ENCODE measurements at places on chromosomes 2 and 18.

- no peak for DNase-seq
Measured at GRCh38 chr2:101729521-101730190, 32.1 kb downstream of the MAP4K4 start.

- no peak for DNase-seq
Measured at GRCh38 chr18:2905854-2906703, 59.3 kb downstream of the EMILIN2 start.

- no peak for DNase-seq
Measured at GRCh38 chr18:32730620-32731091, 42.2 kb downstream of the KLHL14 start.

DNA sequence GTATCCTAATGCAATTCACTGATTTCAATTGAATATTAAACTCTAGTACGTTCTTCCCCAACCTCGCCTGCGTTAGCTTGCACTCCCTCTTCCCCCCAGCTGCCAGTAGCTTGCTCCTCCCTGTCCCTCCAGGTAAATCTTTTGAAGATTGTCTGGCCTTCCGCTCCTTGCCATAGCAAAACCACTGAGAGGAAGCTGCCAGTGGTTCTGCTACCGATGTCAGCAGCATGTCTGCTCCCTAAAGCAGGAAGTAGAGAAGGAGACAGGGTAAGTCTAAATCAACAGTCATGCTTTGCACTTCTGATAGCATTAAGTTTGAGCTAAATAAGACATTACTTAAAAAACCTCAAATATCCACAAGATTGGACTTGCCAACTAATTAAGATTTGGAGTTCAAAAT lies 89.1 kb downstream of the SCN2A start:
- DNase-seq = no peak

DNA sequence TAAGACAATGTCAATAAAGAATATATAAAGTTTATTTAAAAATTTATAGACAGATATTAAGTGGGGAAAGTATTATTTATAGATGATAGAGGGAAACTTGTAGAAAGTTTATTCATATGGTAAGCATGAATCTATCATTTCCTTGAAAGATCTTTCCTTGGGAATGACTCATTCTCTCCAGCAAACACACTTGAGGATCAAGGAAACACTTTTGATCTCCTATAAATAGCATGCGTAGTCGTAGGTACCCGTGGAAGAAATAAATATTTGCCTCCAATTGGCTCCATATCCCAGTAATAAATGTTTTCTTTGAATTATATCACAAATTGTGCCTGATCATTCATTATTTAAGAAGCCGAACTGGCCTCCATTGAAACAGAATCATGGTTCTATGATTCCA lies 483.4 kb downstream of the RNF144A start:
- no peak for DNase-seq

DNA sequence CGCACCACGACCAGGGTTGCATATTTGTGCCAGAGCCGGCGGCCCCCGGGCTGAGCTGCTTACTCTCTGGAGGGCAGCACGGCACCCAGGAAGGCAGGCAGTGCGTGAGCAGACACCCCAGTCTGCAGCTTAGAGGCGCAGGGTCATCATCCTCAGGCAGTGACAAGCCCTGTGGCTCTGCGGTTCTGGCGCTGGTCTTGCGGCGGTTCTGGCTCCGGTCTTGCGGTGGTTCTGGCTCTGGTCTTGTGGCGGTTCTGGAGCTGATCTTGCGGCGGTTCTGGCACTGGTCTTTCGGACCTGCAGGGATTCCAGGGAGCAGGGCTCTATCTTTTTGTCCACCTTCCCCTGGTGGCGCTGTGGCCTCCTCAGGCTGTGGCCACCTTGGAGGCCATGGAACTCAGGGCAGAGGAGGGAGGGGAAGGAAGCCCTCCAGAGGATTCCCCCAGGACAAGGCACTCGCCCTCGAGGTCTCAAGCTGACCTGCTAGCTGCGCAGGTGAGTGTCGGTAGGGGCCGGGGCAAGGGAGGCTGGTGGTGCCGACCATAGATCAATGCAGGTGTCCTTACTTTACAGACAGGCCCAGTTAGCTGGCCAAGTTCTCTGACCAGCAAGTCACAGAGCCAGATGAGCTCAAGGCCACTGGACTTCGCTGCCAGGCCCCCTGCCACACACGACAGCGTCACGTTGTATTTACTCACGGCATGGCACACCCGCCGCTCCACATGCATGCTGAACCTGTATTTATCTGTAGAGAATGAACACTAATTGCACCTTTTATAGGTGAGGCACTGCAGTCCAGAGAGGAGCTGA lies 14.9 kb downstream of the ESPNL start:
- no peak for DNase-seq

DNA sequence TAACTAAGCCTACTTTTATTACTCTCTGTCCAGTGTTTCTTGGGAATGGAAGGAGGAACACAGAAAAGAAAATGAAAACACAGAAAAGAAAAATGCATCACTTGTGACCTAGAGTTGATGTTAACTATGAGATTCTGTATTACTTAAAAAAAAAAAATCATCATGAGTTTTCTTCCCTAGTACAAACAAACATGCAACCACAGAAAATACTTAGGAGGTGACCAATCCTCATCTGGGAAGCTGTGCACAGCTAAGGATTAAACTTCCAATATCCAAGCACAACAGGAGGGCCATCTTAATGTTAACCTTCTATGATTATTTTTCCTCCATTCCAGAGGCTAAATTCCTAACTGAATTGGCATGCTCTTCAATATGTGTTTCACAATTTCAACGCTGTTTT lies 1140.4 kb downstream of the LRP1B start:
- DNase-seq = no peak

DNA sequence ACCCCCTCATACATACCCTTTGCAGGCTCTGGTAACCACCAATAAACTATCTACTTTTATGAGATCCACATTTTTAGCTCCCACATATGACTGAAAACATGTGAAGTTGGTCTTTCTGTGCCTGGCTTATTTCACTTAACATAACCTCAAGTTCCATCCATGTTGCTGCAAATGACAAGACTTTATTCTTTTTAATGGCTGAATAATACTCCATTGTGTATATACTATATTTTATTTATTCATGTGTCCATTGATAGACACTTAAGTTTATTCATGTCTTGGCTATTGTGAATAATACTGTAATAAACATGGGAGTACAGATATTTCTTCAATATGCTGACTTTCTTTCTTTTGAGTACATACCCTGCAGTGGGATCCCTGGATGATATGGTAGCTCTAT lies 45.9 kb downstream of the SCN7A start:
- no peak for DNase-seq

- no peak for DNase-seq
Measured at GRCh38 chr2:177279847-177280246, 15.3 kb upstream of the NFE2L2 start.

DNA sequence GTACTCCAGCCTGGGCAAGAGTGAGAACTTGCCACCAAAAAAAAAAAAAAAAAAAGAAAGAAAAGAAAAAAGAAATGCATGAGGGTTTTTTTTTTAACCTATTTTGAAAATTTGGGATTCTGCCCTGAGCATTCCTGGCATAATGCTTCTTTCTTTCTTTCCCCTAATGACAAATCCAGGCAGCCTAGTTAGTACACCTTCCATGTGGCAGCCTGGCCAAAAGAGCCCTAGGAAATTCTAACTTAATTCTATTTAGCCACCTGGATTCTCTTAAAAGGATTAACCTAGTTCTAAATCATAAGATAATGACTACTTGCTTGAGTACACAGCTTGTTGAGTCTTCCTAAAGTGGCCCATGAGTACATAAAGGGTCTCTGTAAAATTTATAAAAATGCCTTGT lies 160.1 kb downstream of the THADA start:
- no peak for DNase-seq

DNA sequence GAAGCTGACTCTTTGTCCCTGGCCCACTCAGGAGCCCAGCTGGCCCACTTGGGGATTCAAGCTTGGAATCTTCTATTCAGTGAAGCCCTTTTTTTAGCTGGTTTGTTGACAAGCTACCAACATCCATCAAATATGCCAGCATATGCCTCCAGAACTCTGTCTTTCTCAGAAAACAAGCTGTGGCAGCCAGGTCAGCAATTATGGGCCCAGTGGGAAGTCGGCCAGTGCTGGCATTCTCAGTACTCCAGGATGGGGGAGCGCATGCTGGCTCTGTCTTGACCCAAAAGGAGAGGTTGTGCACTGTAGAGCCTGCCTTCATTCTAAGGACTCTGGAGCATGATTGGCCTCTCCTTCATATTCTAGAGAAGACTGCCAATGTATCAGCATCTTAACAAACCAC lies 401.5 kb downstream of the CNTNAP5 start:
- no peak for DNase-seq

DNA sequence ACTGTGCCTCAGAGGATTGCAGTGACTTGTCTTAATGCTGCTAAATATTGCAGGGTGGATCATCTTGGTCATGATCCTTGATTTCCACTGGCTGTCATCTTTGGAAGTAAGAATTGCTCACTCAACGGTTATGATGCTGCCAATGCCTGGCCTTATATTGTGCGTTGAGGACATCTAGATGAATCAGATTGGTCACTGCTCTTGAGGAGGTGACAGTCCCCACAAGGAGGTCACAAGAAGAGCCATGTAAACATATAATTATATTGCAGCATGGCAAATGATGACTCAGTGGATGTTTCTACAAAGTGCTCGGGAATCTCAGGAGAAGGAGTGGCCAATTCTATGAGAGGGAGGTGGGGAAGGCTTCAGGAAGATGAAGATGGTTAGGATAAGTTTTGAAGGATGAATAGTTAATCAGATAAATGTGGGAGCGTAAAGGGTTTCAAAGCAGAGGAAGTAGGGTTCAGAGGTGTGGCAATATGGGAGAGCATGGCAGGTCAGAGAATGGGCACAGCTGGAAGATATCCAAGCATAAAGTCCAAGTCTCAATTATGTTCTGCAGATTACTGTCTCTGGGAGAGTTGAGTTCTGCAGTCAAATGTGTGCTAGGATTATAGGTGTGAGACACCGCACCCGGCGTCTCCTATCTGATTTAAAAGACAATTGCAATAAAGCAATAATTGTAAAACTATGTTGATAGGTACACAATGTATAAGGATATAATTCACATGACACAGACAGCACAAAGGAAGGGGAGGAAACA lies 21.3 kb upstream of the TMEM131 start:
- no peak for DNase-seq

DNA sequence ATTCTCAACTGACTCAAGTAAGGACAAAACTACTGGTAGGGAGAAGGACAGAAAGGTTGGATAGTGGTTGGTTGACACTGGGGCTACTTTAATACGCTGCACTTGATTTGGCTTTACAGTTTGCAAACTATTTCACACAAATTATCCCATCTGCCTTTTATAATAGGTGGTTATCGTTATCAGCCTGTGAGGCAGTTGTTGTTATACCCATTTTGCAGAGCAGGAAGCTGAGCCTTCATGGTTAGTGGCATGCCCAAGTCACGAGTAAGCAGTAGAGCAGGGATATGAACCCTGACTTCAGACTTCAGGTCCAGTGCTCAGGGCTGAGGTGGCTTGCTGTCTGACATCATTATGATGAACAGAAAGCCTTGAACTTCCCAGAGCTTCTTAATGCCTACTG lies 5.3 kb downstream of the CTIF start:
- DNase-seq = no peak

DNA sequence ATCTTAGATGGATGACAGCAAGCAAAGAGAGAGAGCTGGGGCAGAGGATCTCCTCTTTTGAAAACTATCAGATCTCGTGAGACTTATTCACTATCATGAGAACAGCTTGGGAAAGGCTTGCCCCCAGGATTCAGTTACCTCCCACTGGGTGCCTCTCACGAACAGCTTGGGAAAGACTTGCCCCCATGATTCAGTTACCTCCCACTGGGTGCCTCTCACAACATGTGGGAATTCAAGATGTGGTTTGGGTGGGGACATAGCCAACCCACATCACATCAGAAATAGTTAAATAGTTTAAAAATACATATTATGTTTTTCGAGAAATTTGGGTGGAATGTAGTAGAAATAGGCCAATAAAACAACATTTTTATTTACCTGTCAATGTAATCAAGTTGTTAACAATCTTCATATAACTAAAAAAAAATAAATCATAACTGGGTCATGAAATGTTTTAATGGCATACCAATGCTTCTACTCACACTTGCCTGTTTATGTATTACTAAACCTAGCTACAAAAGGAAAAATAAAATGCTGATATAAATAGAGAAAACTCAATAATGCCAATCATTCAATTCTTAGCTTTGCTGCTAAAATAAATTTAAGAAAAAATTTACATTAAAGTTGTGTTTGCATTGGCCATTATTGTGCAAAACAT lies 608.9 kb downstream of the SUCLG1 start:
- no peak for DNase-seq

GRCh38 chr2:221443645-221444044 lies 128.5 kb downstream of the EPHA4 start:
- no peak for DNase-seq

GRCh38 chr2:237219826-237220225 lies 134.1 kb downstream of the COPS8 start:
- DNase-seq = no peak
